ENCODE measurements at places on chromosomes 6 and 20.

DNA sequence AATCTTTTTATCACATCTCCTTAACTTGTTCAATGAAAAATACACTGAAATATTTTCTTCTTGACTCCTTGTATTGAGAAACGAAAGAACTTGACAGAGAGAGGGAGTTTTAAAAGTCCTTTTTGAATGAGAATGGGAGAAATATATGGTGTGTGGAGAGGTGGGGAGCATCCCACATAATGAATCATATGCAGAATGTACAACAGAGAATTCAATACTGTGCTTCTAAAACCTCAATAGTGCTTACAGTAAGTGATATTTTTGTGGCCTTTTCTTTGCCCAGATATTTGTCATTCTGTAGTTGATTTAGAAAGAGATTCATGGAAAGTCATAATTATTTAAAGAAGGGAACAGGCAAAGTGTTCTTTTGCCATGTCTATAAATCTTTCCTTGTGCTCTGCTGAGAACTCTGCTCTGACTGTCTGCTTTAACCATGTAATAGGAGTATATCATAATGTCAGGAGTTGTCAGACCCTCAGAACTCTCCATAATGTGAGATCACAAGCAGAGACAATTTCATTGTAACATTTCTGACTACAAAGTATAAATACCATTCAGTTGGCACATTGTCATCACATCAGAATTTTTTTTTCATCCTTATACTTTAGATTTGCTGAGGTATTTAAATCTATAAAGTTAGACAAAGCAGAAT, 32.8 kb upstream of the HS3ST5 start:
- DNase-seq: peak; percentile 4

GRCh38 chr6:133092771-133093170, 148.4 kb upstream of the EYA4 start:
- DNase-seq: no peak

DNA sequence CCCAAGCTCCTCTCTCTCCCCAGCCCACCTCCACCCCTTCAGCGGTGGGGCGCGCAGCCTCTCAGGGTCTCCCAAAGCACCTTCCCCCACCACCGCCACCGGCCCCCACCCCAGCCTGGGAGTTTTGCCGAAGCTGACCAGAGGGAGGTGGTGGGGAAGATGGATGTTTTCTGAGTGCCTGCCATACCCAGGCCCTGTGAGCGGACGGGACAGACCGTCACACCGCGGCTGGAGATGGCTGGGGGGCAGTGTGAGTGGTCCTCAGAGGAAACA, 5.7 kb downstream of the C20orf204 start:
- DNase-seq: no peak

DNA sequence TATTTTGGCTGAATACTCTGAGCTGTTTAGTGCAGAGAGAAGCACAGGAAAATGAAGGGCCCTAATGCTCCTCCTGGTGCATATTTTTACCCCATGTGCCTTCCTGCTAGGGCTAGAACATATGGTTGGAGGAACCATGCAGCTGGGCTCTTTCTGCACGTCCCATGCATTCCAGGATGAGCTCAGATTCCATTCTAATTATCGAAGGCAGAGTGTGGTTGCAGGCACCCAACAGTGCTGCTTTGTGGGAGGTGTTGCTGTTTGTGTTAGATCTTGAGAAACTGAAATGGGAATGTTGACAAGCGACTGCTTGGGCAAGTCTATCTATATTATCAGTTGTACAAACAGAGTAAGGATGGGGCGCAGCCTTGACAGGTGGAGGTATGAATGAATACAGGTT, 419.5 kb downstream of the DHX35 start:
- no peak for DNase-seq

- no peak for DNase-seq
Measured at GRCh38 chr6:157586088-157586414, 205.1 kb downstream of the ZDHHC14 start.

- DNase-seq: no peak
Measured at GRCh38 chr6:129874837-129875236, 13.7 kb upstream of the TMEM244 start.

DNA sequence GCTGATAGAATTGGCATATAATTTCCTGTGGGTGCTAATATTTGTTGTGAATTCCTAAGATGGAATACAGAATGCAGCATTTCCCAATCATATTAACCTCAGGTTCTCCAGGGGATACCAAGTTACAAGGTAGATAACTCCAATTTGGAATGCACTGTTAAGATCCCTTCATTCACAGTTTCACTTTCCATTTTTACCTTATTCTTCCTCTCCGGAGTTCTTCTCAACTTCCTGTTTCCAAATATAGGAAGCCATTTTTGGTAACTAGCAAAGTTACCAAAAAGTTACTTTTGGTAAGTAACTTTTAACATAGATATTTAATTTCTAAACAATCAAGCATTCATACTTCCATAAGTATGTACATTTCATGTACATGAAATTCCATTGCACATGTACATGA, 63.5 kb upstream of the PHACTR2 start:
- DNase-seq: no peak

GRCh38 chr20:64103871-64104666, 3.3 kb downstream of the NPBWR2 start:
- no peak for DNase-seq

DNA sequence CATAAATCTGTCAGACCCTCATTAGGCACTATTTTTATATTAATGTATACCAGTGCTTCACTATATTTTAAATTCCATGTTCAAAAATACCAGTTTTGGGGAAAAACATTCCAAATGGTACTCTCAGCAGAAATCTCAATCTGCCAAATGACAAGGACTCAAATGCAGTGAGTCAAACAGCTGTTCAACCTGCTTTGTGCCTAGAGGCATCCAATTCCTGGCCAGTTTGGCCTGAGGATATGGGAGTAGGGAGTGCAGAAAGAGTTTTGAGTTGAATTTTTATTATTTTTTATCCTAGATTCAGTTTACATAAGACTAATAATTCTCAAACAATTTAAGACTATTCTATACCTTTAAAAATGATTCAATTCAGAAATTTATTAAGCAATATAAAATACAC, 216.8 kb downstream of the LAMA2 start:
- no peak for DNase-seq

DNA sequence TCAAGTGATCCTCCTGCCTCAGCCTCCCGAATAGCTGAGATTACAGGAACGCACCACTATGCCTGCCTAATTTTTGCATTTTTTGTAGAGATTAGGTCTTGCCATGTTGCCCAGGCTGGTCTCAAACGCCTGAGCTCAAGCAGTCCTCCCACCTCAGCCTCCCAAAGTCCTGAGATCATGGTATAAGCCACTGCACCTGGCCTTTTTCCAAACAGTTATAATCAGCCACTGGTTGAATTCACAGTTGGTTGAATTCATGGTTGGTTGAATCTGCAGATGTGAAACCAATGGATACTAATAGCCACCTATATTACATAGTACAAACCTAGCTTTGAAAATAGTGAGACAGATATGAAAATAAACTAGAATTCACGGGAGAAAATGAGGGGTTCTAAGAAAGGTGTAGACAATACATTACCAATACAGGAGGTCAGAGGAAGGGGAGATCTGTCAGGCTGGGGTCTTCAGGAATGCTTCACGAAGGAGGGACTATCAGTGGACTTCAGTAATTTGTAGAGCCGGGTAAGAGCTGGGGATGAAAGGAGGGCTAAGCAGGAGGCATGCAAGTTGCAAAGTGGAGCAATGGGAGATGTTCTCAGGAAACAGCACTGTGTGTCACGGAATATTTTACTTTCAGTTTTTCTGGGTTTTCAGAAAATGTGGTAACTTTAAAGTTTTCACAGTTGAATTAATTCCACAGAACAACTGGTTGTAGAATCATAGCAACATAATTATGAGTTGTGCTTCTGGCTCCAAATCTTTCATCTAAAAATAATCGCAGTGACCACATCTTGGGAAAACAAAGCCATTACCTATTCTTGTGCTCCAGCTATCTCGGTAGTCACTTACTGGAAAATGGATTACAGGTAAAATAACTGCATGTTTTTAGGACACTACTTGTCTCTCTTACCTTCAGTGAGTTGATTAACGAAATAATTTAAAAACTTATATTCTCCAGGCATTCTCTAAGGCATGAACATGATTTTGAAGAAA, 12.9 kb upstream of the CEP85L start:
- no peak for DNase-seq

DNA sequence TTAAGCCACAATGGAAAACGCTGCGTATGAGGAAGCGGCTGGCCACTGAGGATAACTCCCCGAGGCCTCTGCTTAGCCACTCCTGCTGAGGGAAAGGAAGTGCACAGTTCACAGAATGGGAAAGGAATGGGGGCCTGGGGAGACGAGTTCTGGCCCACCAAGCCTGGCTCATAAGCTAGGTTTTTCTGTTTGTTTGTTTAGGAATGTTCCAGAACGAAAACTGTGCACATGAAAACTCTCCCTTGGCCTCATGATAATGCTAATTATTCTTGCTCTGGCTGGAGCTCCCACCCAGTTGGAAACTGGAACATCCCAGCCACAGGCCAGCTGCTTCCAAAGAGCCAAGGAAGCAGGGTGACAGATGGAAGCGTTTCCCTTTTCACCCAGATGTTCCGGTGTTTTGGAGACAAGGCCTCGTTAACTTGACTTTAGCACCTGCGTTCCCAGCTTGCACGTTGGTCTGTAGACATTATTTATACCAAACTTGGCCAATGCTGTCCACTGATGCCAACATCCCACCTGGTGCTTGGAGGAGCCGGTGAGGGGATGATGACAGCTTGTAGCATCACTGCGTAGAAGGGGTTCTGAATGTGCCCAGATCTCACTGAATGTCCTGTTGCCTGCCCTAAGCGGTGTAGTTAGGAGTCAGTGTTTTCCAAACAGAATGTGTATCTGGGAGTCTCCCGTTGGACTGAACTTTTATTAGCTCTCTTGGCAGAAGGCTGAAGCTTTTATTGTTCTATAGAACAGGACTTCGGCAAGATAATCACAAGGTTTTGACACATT, 34.5 kb downstream of the APCDD1L start:
- DNase-seq: no peak

DNA sequence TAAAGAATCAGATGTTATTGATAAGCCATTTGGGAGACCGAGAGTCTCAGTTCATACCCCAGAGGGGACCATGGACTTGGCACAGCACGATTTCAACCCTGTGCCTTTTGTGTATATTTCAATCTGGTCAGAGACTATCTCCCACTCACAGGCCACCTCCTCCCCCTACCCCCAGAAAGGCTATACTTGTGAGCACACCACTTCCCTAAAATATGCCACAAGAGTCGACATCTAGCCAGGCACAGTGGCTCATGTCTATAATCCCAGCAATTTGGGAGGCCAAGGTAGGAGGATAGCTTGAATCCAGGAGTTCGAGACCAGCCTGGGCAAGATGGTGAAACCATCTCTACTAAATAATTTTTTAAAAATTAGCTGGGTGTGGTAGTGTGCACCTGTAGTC, 13.6 kb upstream of the TCF15 start:
- no peak for DNase-seq

- no peak for DNase-seq
Measured at GRCh38 chr6:10522929-10523573, 1.9 kb downstream of the GCNT2 start.

GRCh38 chr6:137798261-137798660, 68.8 kb upstream of the TNFAIP3 start:
- no peak for DNase-seq

DNA sequence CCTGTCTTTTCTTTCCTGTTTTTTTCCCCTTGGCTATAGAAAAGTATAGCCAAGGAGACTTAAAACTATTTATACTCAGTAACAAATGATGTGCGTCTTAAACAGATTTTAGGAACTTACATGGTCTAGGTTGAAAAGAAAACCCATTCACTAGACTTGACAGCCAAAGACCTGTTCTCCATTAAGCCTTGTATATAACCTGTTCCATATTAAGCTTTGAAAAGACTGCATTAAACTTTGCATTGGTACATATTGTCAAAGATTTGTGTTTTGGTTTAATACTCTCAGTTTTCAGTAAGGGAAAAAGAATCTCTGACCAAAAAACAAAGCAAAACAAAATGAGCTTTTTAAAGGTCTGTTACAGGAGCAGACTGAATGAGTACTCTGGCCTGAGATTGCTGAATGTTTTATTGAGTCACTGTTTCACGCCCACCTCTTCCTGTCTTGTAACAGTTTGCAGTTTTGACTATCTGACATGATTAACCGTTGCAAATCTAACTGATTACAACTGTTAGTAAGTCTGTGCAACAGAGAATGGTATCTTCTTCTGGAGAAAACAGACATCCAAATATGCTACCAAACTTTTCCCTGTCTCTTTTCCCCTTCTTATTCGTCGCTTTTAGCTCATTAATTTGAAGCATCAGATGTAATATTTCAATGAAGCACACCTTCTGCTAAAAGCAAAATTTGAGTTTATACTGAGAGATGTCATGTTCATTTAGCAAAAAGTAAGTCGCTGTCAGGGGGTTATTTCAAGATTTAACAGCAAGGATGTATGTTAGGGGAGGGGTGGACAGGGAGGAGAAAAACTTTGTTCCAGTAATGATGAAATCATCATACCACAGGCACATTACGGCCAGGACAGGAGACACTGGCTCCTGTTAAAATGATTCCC, 59.1 kb upstream of the SUPT3H start:
- DNase-seq: no peak

DNA sequence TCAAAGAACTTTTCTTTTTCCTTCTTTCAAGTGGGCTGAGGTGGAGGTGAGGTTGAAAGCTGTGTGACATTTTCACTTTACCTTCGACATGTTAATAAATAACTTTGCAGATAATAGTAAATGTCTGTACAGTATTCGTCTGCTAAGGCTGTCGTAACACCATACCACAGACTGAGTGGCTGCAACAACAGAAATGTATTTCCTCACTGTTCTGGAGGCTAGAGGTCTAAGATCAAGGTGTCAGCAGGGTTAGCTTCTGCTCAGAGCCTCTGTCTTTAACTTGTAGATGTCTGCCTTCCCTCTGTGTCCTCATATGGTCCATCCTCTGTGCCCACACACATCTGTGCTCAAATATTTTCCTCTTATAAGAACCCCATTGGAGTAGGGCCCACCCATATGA, 14.9 kb downstream of the PHACTR2 start:
- no peak for DNase-seq

- DNase-seq: no peak
Measured at GRCh38 chr20:2114990-2115681, 13.5 kb downstream of the STK35 start.

DNA sequence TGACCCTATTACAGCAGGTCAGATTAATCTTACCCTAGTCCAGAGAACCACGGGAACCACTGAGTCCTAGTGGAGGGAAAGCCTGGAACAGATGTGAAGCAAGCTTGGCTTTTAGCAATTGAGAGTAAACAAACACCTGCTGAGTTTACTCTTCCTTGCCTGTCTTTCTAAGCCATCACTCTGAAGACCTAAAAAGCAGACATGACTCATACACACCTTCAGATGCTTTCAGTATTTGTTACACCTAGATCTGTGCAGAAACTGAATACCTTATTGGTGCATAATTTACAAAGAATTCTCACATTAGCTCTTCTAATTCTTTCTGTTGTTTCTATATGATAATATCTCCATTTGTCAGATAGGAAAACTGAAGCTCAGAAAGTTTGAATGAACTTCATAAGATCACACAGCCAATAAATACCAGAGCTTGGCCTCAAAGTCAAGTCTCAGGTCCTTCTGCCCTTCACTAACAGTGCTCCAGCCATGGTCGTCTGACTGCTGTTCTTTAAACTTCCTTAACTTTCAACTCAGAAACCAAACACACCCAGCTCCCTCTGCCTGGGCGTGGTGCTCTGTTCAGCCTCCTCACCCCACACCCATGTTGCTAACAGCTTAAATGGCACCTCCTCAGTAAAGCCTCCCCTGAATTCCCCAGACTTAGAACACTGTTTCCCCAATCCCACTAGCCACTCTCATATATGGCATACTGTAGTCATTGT, 8.6 kb upstream of the GABBR1 start:
- no peak for DNase-seq

GRCh38 chr6:100464903-100465700, at the start of gene SIM1:
Gene SIM1 (minus strand): TSS chr6:100464921. CDS start chr6:100463468, 1,453 bp downstream.
- DNase-seq: no peak

- DNase-seq: peak; percentile 36
Measured at GRCh38 chr20:62914970-62915457, 11.3 kb downstream of the DIDO1 start.

Data from NCI-H1417 (cell line).